ENCODE measurements at places on chromosomes 5 and 9.
A peak's percentile ranks its signal among the peaks of the same experiment; 100 is the strongest.

DNA sequence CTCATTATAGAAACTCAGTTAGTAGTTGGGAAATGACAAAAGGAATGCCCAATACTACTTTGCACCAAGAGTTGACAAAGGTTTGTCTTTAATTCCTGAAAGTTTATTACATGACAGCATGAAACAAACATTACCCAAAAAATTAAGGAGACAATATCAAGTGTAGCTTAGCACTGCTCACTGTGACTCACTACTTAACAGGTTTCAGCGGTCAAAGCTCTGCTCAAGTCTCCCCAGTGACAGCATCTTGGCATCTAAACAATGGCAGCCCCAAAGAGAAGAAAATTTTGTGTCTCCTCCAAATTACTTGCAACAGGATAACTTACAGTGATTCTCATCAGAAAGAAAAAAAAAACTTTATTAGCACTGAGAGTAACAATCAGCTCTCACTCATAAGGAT is 1030.2 kb downstream of the EFNA5 start:
- ATAC-seq = no peak

DNA sequence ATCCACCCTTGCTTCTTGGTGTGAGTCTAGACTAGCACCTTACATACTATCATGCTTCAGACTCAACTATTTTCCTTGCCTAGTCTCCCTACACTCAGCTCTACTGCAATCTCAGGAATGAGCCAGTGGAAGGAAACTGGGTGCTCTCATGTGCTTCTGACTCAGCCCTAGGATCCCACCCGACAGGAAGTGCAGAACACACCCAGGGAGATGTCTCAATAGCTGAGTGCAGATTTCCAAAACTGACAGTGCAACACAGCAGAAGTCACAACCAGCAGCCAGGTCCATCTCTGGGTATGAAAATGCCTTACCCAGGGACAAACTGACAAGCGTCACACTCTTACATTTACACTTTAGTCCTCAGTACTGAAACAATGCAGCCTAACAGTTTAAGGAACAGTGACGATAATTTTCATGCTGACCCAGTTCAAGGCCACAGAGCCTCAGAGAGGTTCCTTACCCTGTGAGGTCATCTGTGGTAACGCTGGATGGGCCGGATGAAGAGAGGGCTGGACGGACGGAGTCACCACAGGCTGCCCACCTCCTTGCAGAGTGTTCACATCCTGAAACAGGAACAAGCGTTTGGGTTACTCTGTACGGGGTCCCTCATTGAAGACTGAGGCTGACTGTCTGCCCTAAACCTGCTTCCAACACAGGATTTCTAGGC is 33.0 kb downstream of the FKBP15 start:
- peak; percentile 98 for ATAC-seq

- no peak for ATAC-seq
Observed at GRCh38 chr9:74721696-74722660, 165.7 kb downstream of the TRPM6 start.

GRCh38 chr9:115263371-115264075 is 145.6 kb upstream of the TNC start:
- ATAC-seq = no peak

DNA sequence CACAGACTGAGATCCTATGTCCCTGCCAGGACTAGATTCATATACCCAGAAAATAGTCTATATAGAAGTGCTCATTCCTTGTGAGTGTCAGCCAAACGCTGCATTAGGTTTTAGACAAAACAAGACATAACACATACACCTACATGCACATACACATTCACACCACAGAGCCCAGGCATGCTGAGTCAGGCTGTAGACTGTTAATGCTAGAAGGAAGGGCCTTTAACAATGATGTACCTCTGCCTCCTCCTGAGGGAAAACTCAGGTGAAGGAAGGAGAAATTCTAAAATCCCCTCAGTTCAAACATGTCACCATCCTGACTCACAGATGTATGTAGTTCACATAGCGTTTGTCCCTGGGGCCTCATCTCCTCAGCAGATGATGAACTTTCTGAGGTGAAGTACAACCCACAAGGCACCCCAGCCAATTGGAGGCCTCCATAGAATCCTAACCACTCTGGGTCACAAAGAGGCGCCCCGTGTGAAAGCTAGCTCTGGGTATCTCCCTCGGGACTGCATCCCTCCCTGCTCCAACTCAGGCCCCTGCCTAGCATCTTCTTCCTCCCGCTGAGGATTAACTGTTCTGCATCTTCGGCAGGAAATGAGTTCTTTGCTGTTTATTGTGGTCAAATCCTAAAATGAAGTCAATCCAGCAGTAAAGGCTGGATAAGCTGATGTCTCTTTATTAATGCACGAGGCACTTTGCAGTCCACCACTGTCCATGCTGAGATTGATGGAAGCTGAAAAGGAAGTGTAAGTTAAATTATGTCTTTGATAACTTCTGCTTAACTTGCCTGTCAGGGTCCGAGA is 40.8 kb upstream of the FSTL4 start:
- ATAC-seq = peak; percentile 97

GRCh38 chr9:23682352-23682751 is 143.7 kb downstream of the ELAVL2 start:
- ATAC-seq = no peak

DNA sequence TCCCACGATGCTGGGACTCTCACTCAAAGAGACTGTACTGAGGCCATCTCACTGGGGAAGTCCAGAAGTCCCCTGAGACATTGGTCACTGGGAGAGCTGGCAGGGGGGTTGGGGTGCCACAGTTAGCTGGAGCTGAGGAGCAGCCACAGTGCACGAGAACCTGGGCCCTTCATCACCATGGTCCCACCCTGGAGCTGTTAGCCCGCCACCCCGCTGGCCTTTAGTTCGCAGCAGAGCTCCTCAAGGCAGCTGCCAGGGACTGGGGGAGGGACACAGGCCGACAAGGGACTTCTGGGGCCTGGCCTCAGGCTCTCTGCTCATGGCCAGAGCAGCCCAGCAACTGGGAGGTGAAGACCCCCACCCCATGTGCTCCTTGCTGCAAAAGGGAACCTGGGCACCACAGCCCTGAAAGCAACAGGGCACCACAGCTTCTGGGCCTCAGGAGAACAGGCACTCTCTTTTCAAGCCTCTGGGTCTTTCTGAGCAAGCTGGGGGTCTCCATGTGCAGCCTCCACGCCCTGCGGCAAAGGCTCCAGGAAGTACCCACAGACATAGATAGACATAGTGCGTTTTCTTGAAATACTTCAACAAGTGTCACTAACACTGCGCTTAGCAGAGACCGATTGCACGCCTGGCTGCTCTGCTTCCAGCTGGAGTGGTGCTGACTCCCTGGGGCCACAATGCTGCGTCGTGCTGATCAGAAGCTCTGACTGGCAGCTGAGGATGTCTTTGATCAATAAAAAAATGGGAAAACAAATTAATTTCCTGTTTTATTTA is 46.0 kb downstream of the VAV2 start:
- ATAC-seq = no peak

DNA sequence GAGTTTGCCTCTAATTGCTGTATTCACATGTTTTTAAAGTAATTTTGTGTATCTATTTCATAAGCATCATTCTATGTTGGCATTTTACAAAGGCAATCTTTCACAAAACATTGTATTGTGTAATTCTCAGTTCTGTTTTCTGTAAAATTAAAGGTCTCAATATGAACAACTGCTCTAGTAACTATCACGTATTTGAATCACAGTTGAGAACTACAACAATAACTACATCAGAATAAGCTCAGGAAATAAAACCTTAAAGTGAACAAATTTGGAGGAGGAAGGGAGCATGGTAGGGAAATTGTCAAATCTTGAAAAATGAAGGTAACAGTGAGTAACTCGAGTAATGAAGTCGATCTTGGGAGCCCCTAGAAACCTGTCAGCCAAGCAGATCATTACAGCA is 22.5 kb upstream of the CAMK4 start:
- ATAC-seq = no peak

DNA sequence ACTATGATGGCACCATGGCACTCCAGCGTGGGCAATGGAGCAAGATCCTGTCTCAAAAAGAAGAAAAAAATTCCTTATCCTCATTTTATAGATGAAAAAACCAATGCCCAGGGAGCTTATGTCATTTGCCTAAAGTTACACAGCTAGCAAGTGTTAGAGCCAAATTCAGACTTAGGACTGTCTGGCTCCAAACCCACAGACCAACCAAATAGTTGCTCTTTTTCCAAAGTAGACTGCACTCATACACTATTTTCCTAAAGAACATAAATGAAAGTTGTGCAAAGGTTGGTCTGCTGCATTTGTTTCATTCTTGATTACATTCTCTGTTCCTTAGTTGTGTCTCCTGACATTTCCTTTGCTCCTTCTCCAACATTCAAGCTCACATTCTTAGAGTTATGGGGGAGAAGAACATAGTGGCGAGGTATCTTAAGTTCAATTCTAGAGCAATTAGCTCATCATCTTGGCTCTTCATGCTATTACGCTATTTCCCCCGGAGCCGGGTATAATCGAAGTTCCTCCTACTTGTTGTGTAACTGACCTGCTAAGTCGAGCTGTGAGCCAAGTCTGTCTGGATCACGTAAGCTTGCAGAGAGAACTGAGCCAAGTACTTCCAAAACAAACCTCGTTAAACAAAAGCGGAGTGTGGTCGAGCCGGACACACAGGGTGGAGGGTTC is 138.3 kb downstream of the RFK start:
- peak; percentile 71 for ATAC-seq

DNA sequence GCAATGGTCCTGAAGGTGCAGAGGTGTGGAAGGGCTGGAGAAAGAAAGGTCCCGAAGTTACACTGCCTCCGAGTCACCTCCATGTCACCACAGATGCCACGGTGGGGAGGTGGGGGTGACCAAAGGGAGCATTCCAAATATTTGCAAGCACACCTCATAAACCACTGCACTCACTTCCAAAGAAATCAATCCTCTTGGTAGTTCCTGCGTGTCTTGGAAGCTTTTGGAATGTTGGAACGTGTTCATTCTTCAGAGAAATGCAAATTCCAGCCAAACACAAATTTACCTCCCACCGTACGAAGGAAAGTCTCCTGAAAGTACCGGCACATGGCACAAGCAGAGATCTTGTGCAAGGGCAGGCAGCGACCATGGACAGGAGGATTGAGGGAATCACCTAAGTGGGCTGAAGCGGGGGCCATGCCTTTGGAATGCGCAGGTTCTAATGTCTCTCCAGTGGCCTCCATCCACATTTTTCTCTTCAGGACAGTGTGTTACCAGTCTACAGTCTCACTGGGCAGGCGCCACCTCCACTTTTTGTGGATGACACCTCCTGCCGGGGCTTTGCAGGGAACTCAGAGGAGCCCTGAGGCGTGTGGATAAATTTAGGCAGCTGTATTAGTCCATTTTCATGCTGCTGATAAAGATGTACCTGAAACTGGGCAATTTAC is 54.0 kb downstream of the NSUN2 start:
- no peak for ATAC-seq

DNA sequence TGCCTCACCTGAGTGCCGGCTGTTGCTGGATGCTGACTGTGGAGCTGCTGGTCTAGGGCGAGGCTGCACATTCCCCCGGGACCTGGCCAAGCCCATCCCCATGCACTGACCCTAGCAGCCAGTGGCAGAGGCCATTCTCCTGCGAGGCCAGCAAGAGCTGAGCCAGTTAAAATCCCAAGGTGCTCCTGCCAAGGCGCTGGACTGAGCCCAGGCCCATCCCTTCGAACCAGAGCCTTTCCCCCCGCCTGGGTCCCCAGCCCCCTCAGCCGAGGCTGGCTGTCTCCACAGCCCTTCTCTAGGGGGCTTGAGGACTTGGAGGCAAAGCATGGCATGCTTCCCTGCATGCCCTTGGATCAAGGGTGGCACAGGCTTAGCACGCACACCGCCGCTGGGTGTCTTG is 1.6 kb downstream of the ADAMTSL2 start:
- no peak for ATAC-seq

DNA sequence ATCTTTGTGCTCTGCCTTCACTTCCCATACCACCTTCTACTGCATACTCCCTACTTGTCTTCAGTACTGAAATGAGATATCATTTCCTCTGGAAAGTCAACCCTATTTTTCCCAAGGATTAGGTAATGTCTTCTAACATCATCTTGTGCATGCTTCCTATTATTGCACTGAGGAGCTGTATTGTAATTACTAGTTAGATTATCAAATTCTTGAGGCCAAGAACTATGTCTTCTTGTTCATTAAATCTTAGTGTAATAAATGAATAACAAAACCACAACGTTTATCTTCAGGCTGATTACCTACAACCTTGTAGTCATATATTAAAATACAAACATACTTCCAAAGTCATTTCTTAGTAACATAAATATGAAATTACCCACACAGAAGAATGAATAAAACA is 87.9 kb upstream of the POU5F2 start:
- no peak for ATAC-seq

DNA sequence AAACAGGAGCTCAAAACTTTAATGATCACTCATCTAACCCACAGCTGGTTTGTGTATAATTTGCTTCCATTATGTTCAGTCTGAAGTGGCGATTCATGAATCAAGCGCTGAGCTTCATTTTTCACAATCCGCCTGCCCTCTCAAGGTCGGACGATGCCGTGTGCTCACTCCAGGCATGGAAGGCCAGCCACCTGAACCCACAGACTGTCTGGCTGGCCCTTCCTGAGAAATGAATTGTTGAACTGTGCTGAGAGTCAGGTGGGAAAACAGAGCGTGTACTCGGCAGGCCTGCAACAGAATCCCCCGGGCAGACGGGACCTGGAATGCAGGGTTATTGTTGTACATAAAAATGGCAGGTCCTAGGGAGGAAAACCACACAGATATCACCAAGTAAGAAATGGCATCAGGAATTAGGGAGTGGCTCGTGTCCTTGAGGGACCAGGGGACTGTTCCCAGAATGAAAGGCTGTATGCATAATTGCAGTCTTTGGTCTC is 375.7 kb downstream of the IRX2 start:
- ATAC-seq = no peak

DNA sequence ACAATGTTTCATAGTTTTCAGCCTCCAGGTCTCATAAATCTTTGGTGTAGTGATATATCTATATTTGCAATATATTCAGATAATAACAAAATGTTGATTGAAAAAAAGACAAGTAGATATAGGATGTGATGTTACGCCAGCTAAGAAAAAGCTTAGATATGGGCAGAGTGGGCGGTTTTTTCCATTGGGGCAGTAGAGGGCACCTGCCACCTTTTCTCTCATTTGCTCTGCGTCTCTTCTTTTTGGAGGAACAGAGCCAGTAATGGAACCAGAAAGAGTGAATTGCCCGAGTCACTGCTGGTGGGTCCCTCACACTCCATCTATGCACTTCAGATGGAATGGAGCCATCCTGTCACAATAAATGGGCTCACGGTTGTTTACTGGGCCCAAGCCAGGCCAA is 62.1 kb upstream of the FANCC start:
- ATAC-seq = no peak

DNA sequence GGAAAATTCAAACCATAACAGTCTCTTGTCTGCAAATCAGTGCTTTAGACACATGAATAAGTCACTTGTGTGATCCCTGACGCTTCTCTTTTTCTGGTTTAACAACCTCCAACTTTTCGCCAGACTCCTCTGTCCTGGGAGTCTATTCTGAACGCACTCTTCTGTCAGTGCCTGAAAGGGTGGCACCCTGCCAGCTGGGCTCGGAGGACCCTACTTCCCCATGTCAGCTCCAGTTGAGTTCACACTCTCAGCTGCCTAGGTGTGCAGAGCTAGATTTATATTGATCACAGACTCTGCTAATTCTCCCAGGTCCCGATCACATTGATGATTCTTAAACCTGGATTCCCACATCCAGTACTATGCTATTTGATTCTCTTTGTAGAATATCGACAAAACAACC is 649.1 kb downstream of the BNC2 start:
- ATAC-seq = no peak
